ENCODE measurements at places on chromosomes 12 and 14. TPM values are rescaled to one million over a fixed set of nuclear protein-coding genes. Genes with fewer than 3 reads are reported as not detected.

- DNase-seq = peak; percentile 90
These were observed 17.1 kb downstream of the ACTN1 start for GRCh38 chr14:68961781-68962584.

DNA sequence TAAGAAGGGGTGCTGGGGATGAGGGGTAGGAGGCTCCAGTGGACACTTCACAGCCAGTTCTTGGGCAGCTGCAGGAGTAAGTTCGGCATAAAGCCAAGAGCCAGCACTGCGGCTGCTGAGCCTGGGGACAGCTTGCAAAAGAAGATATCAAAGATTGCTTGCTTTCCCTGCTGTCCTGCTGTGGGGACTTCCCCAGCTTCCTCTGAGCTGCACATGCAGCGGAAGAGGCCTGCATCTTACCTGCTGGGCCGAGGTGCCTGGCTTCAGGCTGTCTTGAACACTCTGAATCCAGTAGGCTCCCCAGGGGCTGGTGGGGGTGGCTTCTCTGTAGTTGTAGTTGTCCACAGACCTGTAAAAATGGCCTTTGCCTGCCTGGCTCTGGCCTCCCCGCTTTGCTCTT, 1.3 kb downstream of the CHGA start:
- no peak for DNase-seq

- DNase-seq = peak; percentile 7
These were observed 749 bp downstream of the AKAP3 start for GRCh38 chr12:4648104-4648500.

DNA sequence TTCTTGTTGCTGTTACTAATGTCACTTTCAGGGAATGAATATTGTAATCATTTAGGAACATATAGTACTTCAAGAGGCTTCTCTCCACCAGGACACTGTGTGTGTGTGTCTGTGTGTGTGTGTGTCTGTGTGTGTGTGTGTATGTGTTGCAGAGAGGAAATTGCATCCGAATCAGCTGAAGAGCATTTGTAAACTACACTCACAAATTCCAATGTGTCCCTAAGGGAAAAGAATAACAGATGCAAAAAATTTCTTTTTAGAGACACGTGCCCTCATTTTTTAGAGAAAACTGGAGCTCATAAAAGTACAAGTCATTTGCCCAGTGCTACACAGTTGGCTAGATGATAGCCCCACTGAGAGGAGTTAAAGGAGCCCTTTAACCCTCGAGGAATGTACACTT, 168.8 kb downstream of the ANO4 start:
- DNase-seq = no peak

- peak; percentile 42 for DNase-seq
These were observed 356.4 kb upstream of the DDHD1 start for GRCh38 chr14:53509276-53510244.

DNA sequence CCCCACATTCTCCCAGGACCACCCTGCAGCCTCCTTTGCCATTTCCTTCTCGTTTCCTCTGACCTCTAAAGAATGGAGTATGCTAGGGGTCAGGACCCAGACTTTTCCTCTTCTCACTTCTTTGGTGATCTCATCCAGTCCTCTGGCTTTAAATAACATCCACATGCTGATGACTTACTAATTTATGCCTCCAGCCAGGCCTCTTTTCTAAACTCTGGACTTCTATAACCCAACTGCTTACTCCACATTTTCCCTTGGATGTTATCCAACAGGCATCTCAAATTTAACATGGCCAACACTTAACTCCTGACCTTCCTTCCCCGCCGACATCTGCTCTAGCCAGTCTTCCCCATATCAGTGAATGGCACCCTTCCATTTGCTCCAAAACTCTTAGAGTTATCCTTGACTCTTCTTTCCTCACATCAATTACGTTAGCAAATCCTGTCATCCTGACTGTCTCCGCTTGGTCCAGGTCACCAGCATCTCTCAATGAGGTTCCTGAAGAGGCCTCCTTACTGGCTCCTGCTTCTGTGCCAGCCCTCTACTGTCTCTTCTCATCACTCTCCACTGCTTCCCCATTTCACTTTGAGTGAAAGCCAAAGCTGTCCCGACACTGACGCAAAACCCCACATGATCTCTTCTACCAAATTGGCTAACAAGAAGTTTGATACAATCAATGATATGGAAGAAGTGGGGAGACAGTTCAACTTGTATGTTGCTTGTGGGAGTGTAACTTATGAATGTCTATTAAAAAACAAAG, 42.7 kb downstream of the TMBIM6 start:
- DNase-seq = no peak

DNA sequence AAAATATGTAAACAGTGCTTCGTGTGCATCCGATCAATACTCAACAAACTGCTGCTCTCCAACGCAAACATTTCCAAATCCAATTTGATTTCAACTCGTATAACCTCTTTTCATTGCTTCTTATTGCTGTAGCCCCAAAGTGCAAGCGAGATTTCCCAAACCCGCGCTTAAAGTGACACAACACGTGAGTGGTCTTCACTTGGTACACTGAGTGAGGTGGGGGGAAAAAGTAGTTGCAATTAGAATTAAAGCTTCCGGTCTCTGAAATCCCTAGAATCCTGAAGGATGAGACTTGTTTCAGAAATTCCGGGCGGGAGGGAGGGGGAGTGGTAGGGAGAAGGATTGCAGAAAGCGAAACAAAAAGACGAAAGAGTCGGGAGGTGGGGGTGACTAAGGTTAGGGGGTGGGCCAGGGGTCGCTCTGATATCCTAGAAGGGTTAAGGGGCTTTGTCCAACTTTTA, 387.5 kb downstream of the BCAT1 start:
- peak; percentile 17 for DNase-seq

DNA sequence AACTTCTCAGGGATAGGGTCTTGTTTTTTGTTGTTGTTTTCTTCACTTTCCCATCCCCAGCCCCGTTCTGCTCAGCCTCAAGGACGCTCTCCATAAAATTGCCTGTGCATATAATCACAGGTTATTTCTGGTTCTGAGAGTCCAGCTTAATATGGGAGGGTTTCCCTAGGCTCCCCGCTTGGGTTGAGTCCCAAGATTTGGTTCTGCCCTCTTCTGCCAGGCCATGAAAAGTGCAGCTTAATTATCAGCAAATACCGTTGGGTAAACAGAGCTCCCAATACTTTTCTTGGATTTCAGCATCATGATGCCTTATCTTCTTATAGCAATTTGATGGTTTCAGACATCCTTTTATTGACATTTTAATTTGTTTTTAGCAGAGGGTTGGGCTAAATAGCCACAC, 75.6 kb downstream of the GRIN2B start:
- no peak for DNase-seq

GRCh38 chr12:133120385-133121191, 9.5 kb downstream of the ZNF891 start:
- no peak for DNase-seq

GRCh38 chr12:66092559-66093269, 37.8 kb downstream of the LLPH start:
- DNase-seq = no peak

GRCh38 chr12:8639936-8640335, 22.7 kb downstream of the MFAP5 start:
- no peak for DNase-seq

DNA sequence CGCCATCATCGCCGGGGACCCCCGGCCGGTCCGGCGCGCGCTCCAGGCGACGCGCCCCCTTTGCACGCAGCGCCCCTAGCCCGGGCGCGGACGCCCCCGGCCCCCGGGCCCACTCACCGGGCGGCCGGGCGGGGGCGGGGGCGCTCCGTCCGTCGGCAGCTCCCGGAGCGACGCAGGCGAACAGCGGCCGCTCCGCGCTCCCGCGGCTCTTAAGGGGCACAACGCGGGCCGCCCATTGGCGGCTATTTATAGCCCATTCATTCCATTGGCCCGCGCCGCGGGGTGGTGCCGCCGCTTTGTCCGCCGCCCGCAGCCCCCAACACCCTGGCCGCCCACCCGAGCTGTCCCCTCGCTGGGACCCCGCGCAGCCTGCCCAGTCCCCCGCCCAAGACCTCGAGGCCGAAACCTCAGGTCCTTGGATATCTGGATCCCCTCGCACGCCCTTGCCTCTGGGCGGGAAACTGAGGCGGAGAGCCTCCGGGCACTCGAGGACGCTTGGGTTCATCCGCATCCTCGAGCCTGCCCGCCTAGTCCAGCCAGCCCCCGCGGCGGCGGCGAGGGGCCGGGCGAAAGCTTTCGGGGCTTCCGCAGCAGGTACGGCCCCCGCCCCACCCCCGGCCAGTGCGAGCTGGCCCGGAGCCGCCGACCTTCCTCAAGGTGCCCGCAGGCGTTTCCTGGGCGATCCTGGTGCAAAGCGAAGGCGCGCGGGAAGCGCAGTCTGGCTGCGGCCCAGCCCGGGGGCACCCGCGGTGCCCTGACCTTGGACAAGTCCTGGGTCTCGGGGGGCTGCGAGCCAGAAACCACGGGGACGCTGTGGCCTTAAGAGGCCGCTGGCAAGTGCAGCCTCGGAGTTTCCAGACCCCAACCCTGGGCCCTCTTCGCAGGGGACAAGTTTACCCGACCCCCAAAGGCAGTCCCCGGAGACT, at the start of gene CKB:
Gene CKB (minus strand): TSS at position 182 of the 926 bp plus-strand sequence. CDS start 337 bp downstream, outside the sequence.
- no peak for DNase-seq

- no peak for DNase-seq
These were observed 20.9 kb downstream of the SLCO1C1 start for GRCh38 chr12:20716037-20716436.

DNA sequence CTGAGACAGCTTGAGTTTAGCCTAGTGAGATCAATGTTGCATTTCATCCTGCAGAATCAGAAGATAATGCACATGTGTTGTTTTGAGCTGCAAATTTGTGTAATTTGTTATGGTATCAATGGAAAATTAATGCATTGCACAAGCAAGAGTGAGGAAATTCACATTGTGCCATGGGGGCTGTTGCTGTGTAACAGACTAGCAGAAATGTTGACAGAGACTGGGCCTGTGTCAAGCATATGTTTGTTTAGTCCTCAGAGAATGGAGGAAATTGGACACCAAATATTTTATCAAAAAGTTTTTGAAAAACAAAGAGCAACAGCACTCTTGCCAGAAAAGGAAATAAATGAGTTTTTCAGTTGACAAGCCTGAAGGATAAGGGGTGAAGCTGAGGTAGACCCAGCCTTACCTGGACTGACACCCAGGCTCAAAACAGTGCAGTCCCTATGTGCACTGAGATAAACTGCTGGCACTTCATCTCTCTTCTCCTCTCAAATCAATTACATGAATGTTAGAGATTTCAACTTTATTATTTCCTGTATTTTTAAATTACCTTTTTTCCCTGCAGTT, 1150.0 kb downstream of the FSCB start:
- DNase-seq = no peak

GRCh38 chr12:85057370-85057963, 21.3 kb downstream of the LRRIQ1 start:
- DNase-seq = peak; percentile 21

GRCh38 chr12:123106640-123107359, 44.1 kb downstream of the PITPNM2 start:
- DNase-seq = peak; percentile 46

GRCh38 chr14:61673305-61673704, 22.0 kb upstream of the HIF1A start:
- DNase-seq = no peak

DNA sequence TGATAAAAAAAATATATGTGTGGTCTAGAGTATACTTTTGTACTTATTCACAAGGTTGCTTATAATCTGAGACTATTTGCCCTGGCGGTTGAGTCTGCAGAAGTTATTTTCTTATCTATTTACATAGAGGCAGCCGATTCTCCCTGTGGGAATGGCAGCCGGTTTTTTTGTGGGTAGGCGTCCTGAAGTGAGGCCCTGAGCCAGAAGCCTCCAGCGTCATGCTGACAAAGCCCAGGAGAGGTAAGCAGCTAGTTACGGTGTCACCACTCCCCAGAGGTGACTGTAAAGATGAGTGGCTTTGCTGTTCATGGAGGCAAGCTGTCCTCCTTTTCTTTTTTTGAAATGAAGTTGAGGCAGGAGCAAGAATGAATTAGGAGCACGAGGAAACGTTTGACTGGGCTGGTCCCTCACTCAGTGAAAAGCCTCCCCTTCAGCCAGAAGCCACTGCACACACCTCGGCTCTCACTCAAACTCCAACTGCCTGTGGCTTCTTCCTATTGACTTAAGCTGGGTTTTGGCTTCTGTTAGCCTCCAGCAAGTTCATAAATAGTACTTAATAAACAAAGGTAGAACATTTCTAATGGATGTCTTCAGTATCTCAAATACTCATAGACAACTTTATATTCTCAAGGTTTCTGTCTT, 21.5 kb downstream of the PAX9 start:
- DNase-seq = no peak

DNA sequence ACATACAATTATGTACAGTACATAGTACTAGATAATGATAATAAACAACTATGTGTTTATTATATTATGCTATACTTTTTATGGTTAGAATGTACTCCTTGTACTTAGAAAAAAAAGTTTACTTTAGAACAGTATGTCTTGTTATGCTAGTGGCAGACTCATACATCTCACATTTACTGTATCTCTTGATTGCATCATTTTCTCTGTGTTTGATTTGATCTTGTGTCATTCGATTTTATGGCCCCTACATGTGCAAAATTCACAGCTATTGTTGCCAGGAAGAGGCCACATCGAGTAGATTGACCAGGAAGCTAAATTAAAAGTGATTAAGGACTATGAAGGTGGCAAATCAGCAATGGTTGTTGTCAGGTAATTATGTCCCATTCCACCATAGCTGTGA, 153.0 kb downstream of the PCNX1 start:
- no peak for DNase-seq

GRCh38 chr14:97707603-97708002, 910.4 kb downstream of the VRK1 start:
- DNase-seq = no peak

Gene CLECL1
- not detected for total RNA-seq

Gene ARHGEF25
- 5.7 TPM for total RNA-seq

Gene CRADD
- total RNA-seq = 21.5 TPM

Gene RNASE7
- total RNA-seq = not detected

Gene KRT71
- not detected for total RNA-seq

Gene VDR
- total RNA-seq = 6.1 TPM

Gene GLT1D1
- total RNA-seq = not detected

Gene TEX52
- not detected for total RNA-seq

Gene FGD6
- total RNA-seq = 9.4 TPM

Gene LRRIQ1
- total RNA-seq = not detected

Gene CIROP
- not detected for total RNA-seq

Gene RASSF9
- total RNA-seq = 0.21 TPM

Gene CMKLR1
- 0.21 TPM for total RNA-seq

Gene TRAF3
- 21.4 TPM for total RNA-seq

Gene KRT6A
- total RNA-seq = not detected

Gene PLEKHG7
- total RNA-seq = not detected
